Activated T-cell treated with anti-CD3 and anti-CD28 coated beads, Interleukin-2, amount 50 U/mL, for 4 hours (primary cell): ENCODE measurements at places on chromosomes 13 and 19. TPM values are rescaled to one million over a fixed set of nuclear protein-coding genes. Genes with fewer than 3 reads are reported as not detected.

DNA sequence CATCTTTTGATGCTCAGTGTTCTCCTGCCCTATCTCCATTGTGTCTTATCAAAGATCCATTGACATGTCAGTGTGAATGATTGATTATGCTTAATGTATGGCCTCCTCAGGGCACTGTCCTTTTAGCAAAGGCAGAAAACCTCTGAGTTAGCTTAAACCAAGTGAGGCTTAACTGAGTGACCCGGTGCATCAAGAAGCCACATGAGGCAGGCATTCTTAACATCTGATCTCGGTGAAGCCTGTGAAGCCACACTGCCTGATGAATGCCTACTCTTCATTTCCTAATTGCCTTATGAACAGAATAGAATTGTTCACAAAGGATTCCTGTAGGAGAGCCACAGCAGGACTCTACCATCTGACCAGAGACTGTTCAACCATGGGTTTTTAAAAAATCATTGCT lies 168.1 kb upstream of the SOX21 start:
- no peak for DNase-seq

The SPRED3 gene
- total RNA-seq = 0.74 TPM

The SLC17A7 gene
- total RNA-seq = 0.13 TPM

DNA sequence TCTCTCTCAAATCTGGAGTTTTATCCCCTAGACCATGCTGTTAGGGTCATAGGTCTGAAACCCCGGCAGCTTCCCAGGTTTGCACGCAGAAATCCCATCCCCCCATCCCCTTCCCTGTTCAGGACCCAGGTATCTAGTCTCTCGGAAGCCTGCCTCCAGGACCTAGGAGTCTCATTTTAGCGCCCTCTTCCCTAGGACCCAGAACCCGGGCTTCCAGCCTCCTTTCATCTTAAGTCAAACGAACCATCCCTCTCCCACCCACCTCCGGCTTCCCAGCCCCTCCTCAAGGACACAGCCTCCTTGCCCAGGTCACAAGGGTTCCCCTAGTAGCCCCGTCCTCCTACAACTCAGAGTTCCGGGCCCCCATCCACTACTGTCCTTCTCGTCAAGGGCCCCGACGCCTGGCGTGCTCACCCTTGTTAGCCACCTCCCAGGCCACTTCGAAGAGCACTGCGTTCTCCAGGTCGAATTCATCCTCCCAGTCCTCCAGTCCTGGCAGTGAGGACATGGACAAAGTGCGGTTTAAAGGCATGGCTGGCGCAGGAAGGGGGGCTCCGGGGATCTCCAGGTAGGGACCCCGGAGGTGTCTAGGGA lies 431 bp downstream of the GYS1 start:
- DNase-seq = no peak

- no peak for DNase-seq
Observed at GRCh38 chr13:47564041-47564440, 437.0 kb downstream of the SUCLA2 start.
